MM.1S (cell line): ENCODE measurements at places on chromosomes 5 and 9.

- peak; percentile 61 for DNase-seq
These were observed 25.9 kb downstream of the MTRR start for GRCh38 chr5:7894860-7895259.

GRCh38 chr9:698276-698675 lies 143.2 kb upstream of the DMRT1 start:
- no peak for DNase-seq

DNA sequence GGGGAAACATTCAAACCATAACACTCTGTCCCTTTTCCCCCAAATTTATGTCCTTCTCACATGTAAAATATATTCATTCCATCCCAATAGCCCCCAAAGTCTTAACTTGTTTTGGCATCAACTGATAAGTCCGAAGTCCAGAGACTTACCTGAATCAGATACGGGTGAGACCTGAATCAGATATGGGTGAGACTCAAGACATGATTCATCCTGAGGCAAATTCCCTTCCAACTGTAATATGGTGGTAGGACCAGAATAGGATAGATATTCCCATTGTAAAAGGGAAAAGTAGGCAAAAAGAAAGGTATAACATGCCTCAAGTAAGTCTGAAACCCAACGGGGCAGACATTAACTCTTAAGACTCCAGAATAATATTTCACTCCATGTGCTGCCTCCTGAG lies 115.6 kb upstream of the CKMT2 start:
- no peak for DNase-seq

DNA sequence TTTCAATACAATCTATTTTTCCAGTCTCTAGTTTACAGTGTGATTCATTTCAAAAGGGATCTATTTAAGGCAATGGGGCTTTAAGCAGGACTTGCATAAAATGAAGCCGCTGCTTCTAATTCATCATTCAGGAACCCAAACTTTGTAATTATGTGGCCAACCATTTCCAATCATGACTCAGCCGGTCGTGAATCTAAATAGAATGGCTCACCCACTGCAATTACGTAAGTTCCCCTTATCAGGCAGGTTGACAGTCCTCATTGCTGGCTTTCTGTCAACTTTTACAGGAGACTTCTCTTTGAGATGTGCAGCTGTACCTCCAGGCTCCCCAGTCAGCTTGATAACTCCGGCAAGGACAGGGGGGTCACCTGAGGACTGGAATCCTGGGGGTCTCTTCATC lies 152.8 kb upstream of the DAP start:
- DNase-seq, result no peak

- peak; percentile 66 for DNase-seq
These were observed 200.4 kb downstream of the LRRC70 start for GRCh38 chr5:62779010-62779422.

DNA sequence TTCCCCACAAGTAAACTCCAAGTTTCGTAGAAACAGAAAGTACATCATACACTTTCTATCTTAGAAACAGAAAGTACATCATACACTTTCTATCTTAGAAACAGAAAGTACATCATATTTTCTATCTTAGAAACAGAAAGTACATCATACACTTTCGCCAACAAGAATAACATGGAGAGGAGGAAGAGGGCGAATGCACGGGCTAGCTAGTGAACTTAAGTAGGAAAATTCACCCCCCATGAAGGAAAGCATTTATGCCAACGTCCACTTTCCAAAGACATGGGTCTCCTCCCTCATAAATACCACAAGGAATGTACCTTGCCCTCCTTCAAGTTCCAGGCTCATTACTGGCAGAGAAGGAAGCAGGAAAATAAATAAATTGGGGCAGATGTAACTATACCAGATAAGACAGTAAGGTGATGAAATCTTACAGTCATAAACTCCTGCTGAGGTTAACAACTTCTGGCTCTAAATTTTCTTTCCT lies 64.7 kb downstream of the FRMD3 start:
- peak; percentile 11 for DNase-seq

- DNase-seq, result no peak
These were observed 182.0 kb upstream of the WWC1 start for GRCh38 chr5:168109441-168109840.
